ENCODE measurements at places on chromosomes 11 and 22.

DNA sequence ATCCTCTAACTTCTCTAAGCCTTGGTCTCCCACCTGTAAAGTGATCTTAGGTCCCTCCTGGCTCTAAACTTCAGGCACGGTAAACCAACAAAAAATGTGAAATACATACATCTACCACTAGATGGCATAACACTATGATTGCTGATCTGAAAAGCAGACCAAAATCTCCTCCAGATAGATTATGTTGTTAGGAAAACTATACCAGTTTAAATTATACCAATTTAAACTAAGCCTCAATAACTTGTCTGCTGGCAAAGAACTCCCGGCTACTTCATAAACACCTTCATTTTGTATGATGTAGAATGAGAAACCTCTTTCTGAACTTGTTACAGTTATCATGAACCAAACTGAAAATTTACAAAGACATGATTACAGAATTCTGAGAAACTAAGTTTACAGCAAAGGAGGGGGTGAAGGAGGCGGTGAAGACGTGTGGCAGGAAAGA is 85.9 kb downstream of the SBF2 start:
- DNase-seq, result no peak

DNA sequence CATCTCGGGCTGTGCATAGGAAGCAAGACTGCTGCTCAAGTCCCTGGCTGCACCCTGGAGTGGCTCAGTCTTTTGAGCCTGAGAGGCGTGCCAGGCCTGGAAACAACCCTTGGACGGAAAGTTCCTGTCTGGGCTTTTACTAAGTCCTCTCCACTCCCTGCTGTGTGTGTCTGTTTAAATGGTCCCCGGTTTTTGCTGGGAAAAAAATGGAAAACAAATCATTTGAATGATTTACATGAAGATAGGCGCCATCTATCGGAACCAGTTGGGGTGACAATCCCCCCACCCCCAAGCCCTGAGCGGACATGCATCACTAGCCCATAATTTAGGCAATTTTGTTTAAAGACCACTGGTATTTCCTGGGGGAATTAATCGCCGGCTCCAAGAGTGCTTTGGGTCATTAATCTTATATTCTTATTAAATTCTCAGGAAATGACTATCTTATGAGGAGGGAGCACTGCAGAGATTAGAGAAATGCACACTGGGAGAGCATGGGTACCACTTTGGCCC is 2.7 kb upstream of the GAB2 start:
- peak; percentile 60 for DNase-seq

DNA sequence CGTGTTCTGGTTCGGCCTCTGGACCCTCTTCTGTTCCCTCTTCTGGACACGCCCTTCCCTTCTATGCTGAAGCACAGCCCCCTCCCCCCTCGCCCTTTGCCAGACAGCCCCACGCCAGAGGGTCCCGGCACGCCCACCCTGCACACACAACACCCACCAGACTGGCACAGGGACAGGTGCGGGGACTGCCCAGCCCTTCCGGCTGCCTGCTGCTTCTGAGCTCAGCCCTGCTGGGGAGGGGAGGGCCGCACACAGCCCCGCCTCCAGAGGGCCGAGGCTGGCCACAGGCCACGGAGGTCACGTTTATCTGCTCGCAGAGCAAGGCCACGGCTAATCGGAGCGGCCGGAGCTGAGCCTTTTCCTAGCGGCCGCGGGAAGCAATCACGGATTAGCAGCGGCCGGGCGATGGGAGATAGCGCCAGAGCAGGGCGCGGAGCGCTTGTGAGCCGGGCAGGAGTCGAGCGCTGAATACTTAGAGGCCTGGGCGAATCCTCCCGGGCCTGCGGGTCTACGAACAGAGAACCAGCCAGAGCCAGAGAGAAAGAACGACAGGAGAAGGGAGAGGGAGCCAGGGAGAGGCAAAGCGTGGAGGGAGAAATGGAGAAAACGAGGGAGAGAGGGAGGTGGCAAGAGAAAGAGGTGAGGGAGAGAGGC is 21.5 kb downstream of the OTUB1 start:
- DNase-seq, result peak; percentile 60

DNA sequence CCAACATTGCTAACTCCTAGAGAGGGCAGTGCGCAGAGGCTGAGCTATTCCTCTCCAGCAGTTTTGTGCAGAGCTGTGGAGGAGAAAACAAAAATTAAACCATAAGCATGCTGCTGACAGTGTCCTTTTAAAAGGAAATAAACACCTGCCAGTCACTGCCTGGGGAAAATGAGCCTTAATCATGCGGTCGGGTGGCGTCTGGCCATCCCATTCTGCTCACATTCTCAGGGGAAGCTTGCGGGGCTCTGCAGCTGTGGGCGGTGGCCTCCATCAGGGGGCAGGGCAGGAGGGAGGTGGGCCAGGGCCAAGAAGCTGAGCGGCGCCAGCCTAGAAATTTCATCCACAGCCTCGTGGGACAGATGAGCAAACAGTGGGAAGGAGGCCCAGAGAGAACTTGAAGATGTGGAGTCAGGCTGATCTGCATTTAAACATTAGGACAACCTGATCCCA is 71.0 kb upstream of the TP53I11 start:
- DNase-seq, result no peak

DNA sequence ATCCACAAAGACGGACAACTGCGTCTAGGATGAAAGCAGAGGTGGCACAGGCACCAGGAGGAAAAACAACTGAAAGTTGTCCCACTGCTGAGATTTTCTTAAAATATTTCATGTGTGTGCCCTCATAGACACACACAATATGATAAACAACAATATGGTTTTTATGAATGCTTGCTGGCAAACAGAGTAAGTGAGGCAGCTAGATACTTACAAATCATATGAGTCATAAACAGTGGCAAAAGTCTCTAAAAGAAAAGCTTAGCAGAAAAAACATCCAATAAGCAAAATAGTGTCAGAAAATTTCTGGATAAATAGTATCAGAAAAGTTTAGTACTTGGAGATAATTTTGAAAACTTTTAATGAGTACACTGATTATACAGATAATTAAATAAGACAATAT is 101.2 kb upstream of the DDI1 start:
- DNase-seq, result no peak

Measured in neural crest cell (in vitro differentiated cells).